ENCODE measurements at places on chromosomes 2 and 18.

DNA sequence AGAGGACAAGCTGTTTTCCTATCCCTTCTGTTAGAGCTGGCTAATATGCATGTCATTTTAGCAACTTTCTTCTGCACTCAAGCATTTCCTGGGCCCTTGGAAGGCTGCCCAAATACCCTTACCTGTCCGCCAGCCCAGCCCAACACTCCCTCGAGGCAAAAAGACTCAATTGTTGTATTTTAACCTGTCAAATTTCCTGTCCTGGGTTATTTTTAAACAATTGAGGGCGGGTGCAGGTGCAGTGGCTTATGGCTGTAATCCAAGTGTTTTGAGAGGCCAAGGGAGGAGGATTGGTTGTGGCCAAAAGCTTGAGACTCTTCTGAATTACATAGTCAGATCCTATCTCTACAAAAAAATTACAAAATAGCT is 125.0 kb upstream of the ARHGAP28 start:
- no peak for DNase-seq

- no peak for DNase-seq
These were observed 55.6 kb downstream of the THADA start for GRCh38 chr2:43540021-43540779.

- no peak for DNase-seq
These were observed 12.1 kb upstream of the TWIST2 start for GRCh38 chr2:238835726-238836301.

- DNase-seq: peak; percentile 2
These were observed 134.9 kb upstream of the ZNF236 start for GRCh38 chr18:76687304-76687962.

DNA sequence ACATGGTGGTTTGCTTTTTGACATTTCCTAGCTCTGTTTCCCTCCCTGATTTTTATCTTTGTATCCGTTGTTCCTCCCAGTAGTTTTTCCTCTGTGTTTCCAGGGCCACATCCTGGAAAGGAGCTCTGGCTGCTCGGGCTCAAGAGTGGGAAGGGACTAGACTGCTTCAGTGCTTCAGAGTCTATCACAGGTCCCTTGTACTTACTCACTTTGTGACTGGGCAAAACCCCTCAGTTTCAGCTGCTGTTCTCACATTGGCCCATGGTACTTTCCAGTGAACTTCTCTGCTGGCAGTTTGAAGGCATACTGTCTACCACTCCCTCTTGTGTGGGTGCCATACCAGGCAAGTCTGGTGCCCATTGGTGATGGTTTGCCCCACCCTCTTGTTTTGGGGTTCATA is 7.5 kb upstream of the STAMBP start:
- no peak for DNase-seq

- DNase-seq: no peak
These were observed 763.4 kb upstream of the NRXN1 start for GRCh38 chr2:51795248-51795888.

GRCh38 chr2:238240757-238241711 is 1.2 kb upstream of the HES6 start:
- DNase-seq: peak; percentile 79

DNA sequence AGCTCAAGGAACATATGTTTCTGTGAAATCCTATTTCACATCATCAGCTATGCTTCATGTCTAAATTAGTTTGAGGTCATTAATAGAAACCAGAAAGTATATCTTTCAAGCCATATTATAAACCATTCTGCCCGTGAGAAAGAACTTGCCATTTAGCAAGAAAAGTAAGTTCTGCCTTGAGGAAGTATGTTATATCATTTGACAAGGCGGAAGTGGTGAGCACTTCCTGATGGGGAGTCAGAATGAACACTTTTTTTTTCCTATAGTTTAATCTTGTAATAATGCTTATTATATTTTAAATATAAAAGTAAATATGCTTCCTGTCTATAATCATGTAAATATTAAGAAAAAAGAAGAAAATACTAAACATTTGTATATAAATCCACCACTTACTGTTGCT is 39.3 kb upstream of the NRXN1 start:
- no peak for DNase-seq

DNA sequence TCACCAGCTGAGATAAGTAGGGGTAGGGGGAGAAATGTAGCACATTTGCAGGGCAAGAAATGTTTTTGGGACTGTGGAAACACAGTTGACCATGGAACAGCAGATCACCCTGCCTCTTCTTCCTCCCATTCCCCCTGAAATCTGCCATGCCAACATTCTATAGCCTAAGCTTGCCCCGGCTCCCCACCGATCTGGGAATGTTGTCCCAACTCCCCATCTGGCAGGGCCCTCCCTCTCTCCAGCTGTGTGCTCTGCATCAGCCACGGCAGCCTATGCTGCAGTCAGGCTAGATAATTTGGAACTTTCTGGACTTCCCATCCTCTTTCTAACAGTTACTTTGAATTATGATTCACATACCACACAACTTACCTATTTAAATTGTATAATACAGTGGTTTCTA is 425.1 kb upstream of the RAB6C start:
- no peak for DNase-seq

- DNase-seq: no peak
These were observed 26.3 kb upstream of the SH3RF3 start for GRCh38 chr2:109102588-109103233.

GRCh38 chr2:98050070-98050469 is 36.9 kb upstream of the VWA3B start:
- DNase-seq: no peak

GRCh38 chr2:3107567-3107966 is 270.1 kb downstream of the EIPR1 start:
- no peak for DNase-seq

- no peak for DNase-seq
These were observed 59.4 kb downstream of the NAPG start for GRCh38 chr18:10585260-10585659.

DNA sequence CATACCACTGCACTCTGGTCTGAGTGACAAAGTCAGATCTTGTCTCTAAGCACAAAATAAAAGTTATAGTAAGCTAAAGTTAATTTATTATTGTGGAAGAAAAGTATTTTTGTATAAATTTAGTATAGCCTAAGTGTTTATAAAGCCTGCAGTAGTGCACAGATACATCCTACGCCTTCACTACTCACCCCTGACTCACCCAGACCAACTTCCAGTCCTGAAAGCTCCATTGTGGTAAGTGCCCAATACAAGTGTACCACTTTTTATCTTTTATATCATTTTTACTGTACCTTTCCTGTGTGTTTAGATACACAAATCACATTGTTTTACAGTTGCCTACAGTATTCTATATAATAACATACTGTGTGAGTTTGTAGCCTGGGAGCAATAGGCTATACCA is 57.5 kb downstream of the UBE2E3 start:
- no peak for DNase-seq

Data from SW480 (cell line).